ENCODE measurements at places on chromosomes 2 and 18.

- no peak for DNase-seq
These were observed 965 bp upstream of the ELOA2 start for GRCh38 chr18:47036298-47036874.

- DNase-seq, result no peak
These were observed 91.8 kb downstream of the SKA1 start for GRCh38 chr18:50466634-50467033.

GRCh38 chr2:196409376-196409775 lies 230.1 kb upstream of the CCDC150 start:
- DNase-seq, result no peak

GRCh38 chr2:52070665-52071064 lies 1038.7 kb upstream of the NRXN1 start:
- no peak for DNase-seq

- DNase-seq, result no peak
These were observed 1.2 kb upstream of the PER2 start for GRCh38 chr2:238289574-238289973.

DNA sequence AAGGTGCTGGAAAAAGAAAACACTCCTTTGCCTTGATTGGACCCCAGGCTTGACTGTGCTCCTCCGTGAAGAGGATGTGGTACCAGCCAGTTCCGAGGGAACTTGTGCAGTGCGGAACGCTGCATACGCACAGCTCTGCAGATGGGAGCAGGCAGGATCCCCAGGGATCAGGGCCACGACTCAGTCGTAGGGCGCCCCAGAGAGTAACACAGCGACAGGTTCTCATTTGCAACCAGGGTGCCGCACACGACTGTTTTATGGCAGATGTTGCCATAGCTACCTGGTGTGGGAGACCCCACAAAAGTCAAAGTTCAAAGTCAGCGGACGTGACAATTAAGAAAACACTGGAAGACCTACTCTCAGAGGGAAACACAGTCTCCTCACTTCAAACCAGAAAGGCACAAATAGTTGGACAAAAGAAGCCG lies 779 bp downstream of the MALL start:
- DNase-seq, result peak; percentile 13

DNA sequence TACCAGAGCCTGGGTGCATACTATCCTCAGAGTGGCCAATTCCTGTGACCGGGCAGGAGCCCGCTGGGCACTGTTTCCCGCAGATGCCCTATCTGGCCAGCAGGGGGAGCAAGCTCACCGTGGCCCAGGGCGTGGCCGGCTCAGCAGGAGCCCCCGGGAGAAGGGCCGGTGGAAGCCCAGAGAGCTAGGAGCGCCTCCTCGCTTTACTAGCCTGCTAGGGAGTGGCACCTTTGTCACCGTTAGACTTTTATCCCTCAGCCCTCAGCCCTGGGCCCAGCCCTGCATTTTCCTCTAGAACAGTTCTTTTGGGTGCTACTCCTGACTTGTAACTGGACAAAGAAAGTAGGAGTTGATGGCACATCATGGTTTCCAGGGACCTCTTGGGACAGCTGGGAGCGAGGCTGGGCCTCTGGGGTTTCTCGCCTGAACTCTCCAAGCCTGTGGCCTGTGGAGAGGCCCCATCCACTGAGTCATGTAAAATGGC lies 24.0 kb downstream of the TMEM177 start:
- DNase-seq, result peak; percentile 9

GRCh38 chr2:78070693-78071092 lies 548.5 kb upstream of the LRRTM4 start:
- no peak for DNase-seq

DNA sequence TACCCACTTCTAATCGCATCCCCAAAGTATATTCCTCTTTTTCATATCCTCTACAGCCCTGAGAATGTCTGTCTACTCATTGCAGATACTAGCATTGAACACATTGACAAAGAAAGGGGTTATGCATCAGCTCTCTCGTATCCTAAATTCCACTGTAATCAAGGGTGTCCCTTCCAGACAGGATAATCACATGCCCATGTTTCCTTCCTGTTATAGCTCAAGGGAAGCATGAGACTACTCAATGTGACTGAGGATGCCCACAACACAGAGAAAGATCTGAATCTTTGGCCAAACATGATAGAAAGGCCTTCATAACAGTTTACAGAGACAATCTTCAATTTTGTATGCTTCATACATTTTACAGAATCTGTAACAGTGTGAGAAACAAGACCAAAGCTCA lies 69.2 kb downstream of the HIBCH start:
- DNase-seq, result no peak

DNA sequence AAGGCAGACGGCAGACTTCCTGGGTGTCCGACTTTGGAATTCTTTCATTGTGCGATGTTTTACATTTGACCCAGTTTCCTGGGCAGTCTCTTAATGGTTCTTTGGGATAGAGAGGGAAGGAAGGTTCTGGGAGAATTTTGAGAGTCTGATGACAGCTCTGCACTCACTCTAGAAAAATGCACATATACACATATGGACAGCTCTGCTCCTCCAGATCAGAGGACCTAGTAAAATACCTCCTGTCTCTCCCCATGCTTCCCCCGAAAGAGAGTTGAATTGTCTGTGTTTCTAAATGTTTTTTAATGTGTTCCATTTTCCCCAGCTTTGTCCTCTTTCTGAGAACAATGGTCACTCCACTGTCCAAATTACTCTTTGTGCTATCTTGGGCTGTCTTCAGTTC lies 102.0 kb upstream of the CXCR4 start:
- DNase-seq, result no peak

DNA sequence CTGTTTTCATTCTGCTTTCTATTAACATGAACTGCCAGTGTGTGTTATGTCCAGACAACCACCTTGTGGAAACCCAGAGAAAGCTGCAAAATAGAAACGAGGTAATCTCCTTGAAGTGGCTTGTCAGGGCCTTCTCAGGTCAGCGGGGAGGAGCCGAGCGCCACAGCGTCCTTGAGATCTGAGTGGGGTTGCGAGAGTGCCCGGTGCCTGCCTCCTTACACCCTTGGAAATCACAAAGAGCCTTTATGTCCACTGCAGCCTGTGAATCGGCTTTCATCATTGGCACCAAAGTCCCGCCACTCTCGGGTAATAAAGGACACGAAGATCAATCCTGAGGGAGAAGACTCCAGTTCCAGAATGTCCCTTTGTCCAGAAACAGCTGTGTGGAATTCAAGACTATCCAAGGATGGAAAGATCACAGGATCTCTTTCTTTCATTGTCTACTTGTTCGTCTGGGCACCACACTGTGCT lies 135.2 kb downstream of the HRH4 start:
- DNase-seq, result no peak

DNA sequence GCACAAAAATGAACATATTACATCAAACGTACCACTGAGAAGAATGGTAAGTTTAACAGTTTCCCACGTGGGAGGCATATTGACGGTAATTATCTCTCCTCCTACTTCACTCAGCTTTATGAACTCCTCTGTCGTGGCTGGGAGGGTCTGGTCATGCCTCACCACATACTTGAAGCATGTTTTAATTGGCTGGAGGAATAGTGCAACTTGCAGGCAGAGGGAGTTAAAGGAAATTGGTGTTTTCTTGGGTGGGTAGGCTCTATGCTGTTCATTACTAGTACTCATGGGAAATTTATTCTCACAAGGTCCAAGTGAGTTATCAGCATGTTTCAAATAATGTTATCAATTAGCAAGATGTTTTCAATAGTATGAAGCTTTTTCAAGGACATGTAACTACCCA lies 767.0 kb downstream of the PLCL1 start:
- no peak for DNase-seq

DNA sequence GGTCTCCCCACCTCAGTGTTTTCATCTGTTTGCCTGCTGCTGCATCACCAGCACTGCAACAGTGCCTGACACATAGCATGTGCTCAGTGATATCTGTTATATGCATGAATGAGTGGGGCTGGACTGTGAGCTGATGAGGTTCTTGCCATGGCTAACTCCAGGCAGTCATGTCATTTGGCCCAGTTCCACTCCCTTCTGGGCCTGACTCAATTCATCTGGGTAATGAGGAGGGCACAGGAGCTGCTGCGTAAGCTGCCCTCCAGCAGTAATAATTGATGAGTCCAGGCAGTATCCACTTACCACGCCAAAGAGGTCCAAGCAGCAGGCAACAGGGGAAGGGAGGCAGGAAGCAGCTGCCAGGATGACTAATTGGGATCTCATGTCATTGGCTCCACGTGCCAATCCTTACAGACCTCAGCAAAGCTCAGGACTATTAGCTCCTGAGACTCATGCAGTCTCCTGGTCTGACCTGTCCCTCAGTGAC lies 34.1 kb upstream of the MAT2A start:
- peak; percentile 67 for DNase-seq

DNA sequence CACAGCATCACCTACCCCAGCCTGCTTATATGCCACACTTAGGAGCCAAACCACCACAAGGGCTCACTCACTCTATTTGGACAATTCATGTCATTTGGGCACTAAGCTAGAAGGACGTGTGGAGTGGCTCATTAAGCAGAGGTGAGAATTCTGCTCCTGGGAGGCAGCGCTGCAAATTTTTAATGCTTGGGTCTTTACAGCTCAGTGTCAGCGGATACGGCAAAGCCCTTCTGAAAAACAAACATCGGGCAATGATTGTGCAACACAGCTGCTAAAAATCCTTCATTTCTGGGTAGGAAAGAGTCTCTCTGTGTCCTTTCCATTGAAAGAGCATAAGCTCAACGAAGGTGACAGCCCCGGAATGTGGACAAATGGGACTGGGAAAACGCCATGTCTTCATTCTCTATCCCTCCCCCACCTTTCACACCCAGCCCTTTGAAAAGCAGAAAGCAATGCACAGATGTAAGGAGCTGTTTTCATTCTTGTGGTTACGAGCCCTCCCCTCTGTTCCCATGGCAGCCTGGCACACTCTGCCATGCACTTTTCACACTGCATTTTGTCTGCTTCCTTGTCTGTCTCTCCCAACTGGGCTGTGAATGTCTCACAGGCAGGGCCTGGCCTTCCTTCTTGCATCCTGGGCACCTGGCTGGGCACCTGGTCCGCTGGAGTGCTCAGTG lies 16.0 kb downstream of the TMEM177 start:
- peak; percentile 67 for DNase-seq

DNA sequence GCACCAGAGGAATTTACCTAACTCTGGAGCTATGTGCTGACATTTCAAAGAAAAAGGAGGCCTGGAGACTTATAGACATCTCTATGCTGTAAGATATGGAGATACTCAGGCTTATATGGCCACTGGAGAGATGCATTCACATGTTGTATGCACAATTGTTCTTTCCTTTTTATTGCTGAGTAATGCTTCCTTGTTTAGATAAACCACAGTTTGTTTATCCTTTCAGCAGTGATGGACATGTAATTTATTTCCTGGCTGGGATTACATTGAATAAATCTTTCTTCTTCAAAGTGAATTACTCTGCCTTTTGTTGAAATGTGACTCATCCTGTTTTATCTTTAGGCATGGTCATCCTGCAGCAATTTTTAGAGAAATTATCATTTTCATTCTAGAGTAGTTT lies 716.7 kb upstream of the GCFC2 start:
- DNase-seq, result no peak

DNA sequence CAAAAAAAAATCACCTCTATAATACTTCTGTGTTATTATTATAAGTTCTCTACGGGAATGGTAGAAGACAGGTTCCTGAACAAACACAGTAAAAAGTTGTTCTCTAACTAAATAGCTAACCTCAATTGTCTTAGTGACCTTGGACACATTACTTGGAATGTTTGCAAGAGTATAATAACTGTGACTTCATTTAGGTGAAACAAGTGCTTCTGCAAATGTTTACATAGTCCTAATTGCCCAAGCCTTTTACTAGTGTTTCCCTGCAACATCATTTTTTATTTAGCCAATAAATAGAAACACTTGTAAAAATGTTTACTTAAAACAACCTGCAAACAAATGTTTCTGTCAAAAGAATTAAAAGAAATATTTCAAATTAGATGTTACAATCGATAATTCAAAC lies 9.9 kb downstream of the PLEKHM3 start:
- peak; percentile 22 for DNase-seq

GRCh38 chr2:223019987-223020717 lies 31.8 kb upstream of the KCNE4 start:
- no peak for DNase-seq

GRCh38 chr18:77478646-77479442 lies 229.2 kb downstream of the GALR1 start:
- no peak for DNase-seq

DNA sequence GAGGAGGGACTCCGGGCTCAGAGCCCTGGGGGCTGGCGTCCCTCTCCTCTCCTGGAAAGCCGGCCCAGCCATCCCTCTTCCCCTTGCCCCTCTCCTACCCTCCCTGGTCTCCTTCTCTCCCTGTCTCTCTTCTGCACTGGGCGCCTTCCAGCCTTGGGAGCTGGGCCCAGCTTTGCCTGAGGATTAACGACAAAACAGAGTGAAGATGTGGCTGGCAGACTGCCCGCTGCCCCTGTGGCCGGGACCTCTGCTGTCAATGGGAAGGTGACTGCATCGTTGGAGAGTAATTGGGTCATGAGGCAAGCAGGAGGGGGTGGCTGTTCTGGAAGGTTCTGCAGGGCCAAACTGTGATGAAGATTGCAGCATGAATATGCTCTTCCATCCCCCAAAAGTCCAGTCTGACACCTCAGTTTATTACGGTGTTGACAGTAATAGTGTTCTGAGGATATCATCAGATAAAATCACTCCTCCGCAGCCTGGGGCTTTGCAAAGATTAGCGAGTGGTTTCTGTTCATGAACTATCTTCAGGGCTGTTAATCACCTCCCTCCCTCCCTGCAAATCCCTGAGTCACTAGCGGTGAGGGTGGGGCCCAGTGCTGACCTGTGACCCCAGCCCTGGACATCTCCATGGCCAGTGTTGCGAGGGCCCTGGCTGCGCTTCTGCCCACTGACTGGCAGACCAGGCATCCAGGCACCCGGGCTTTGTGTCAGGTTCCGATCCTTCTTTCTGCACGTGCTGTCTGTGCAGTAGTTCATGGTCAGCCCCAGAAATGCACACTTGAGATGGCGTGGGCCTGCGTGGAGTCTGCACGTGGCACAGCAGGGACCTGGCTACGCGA lies 23.0 kb downstream of the RTP5 start:
- no peak for DNase-seq

GRCh38 chr2:31138037-31138962 lies at the start of gene GALNT14:
GALNT14 (minus strand) TSS chr2:31138440; CDS start chr2:31138086, 354 bp downstream.
- peak; percentile 40 for DNase-seq

GRCh38 chr2:21163213-21163612 lies 39.4 kb downstream of the TDRD15 start:
- no peak for DNase-seq

- no peak for DNase-seq
These were observed 36.6 kb downstream of the PTCD3 start for GRCh38 chr2:86142436-86143257.

GRCh38 chr2:10541775-10542432 lies 93.8 kb upstream of the ODC1 start:
- DNase-seq, result no peak

DNA sequence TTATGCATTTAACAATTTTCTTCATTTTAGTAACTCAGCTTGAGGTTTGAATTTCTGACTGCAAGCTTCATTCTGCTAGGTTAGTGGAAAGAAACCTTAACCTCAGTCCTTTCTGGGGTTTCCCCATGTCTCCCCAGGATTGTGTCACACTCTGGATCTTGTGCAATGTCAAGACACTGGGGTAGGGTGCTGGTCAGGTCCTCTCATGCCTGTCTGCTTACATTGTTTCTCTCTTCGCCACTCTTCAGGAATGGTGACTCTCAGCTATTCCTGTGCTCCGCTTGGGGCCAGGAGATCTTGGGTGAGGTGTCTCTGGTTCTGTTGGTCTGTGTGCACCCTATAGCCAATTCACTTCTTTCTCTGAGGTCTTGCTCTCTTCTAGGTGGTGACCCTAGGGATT lies 23.9 kb downstream of the CTLA4 start:
- no peak for DNase-seq
